Muscle of leg (tissue), 16 donors: ENCODE measurements at places on chromosomes 1 and 21.
A peak's percentile ranks its signal among the peaks of the same experiment; 100 is the strongest.

DNA sequence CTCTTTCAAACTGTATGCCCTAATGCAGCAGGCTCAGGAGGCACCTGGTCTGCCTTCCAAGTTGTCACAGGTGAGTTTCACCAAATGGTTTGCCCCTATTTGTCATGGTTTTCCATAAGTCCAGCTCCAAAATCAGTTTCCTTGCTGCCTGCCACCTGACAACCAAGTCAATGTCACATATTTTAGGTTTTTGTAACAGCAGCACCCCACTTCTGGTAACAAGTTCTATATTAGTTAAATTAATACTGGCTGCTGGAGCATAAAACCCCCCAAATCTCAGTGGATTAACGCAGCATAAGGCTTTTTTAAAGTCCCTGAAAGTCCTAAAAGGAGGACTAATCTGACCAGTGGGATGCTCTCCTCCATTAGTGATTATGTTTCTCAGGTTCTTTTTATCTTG, 200.7 kb downstream of the RRAGC start:
- no peak for DNase-seq

DNA sequence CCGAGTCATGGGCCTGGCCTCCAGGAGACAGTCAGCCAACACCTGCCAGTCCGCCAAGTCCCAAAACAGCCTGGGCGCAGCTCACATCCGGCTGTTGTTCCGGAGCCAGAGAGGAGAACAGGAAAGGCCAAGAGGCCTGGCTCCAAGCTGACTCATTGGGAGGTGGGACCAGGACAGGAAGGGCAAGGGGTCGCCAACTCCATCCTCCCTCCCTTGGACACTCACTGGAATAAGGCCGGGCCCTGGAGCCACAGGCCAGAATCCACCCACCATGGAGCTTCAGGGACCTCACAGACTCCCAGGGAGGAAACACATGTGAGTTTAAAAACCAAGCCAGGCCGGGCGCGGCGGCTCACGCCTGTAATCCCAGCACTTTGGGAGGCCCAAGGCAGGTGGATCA, 25.1 kb upstream of the CLIC4 start:
- peak; percentile 91 for DNase-seq

- DNase-seq: peak; percentile 24
Measured at GRCh38 chr21:31282095-31282709, 61.9 kb downstream of the TIAM1 start.

DNA sequence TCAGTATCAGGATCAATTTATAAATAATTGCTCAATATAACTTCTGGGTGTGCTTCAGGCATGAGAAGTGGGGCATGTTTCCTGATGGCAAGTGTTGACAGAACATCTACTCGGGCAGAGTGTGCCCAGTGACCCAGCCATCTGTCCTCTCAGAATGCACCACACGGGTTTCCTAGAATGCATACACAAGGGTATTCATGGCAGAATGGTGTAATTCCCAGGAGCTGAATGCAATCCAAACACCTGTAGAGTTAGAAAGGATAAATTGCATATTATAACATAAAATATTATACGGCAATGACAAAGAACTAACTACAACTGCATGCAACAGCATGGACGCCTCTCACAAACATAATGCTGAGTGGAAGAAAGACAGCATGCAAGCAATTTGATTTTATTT, 391.9 kb downstream of the SIPA1L2 start:
- no peak for DNase-seq

DNA sequence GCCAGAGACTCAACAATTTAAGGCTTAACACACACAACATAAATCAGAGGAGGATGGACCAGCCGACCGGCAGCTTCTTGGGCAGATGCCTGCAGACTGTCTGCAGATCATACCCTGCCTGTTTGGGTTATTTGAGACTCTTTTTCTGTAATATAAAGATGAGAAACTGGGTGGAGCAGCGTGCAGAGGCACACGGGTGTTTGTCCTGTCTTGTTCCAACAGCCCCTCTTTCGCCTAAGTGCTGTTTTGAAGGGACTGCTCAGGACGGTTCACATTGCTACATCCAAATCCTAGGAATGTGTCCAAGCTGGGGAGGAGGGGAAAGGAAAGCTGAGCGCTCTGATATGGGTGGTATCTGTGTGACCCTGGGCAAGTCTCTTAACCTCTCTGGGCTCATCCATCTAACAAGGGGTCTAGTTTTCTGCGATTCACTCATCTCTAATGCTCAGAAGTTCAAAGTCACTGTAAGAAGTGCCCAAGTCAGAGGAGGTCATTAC, 149.9 kb downstream of the CLIC6 start:
- DNase-seq: no peak

- DNase-seq: no peak
Measured at GRCh38 chr1:230992100-230992774, 13.3 kb downstream of the ARV1 start.

DNA sequence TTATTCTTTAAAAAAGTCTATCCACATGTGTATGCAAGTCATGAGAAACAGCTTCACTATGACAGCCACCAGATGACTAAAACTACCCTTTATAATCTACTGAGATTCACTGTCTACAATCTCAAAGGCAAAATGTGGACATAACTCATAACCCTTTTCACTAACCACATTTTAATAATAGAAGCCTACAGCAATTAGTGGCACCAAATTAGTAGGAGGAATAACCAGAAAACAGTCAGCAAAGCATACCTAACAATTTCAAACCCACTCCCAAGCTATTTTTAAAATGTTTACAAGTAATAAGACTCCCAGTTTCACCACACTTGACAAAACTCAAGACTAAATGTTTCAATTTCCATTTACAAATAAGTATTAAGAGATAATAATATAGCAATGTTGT, 442.9 kb downstream of the PTPRC start:
- no peak for DNase-seq

DNA sequence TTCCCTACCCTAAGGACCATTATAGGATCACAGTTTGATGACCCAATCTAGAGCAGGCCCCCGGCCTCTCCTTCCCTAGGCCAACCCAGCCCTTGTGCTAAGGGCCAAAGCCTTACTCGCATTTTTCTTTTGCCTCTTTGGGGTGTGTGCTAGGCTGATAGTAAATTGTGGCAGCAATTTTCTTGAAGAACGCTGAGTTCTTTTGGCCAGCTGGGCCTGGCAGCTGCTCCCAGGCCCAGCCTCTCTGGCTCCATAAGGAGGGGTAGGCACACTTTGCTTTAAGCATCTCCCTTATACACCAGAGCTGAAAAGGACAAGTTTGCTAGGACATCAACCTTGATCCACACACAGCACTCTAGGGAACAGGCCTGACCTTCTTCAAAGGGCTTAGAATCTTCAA, 4.2 kb downstream of the OLFML2B start:
- peak; percentile 43 for DNase-seq

- no peak for DNase-seq
Measured at GRCh38 chr21:33339135-33339534, 14.4 kb downstream of the IFNAR1 start.

- DNase-seq: no peak
Measured at GRCh38 chr1:43366179-43366578, 1.6 kb downstream of the ELOVL1 start.

- no peak for DNase-seq
Measured at GRCh38 chr21:22115746-22116145, 1117.5 kb downstream of the NCAM2 start.

DNA sequence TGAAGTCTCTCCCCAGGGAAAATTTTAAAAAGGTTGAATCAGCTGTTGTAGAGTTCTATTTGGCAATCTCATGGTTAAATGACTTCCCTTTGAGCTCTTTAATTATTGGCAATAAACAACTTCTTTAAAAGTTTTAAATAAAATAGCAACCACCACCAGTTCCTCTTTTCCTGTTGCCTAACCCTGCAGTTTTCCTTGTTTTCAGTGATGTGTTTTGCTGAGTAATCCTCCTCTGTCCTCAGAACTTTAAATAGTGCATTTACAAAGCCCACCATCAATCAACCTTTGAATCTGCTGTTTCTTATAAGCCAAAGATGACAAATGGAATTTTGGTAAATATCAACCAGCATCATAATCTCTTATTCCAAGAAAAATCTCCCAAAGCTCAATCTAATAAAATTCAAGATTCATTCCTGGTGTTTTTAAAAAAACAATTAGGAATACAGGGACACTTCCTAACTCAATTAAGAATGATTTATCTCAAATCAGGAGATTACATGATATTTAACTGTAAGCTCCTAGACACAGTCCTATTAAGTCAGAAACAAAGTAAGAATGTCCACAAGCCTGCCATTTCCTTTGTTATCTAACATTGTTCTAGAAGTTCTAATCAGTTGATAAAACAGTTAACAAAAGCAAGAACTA, 14.8 kb downstream of the AVPR1B start:
- DNase-seq: peak; percentile 57

DNA sequence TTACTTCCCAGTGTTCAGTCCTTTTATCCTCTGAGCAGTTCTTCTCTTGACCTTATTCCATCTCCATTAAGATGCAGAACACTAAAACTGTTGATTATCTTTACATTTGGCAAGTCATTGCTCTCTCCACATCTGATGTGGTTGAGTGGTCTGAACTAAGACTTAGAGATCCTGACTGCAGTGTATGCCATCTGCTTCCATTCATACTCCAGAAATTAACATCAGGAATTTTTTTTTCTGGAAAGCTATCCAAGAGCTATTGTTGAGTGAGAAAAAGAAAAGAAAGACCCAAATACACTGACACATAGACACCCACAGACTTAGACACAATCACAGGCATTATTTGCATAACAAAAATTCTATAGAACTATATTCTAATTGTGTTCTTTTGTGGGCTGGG, 3.7 kb upstream of the TRIM62 start:
- DNase-seq: no peak

- DNase-seq: no peak
Measured at GRCh38 chr1:107934578-107934977, 30.4 kb downstream of the VAV3 start.

DNA sequence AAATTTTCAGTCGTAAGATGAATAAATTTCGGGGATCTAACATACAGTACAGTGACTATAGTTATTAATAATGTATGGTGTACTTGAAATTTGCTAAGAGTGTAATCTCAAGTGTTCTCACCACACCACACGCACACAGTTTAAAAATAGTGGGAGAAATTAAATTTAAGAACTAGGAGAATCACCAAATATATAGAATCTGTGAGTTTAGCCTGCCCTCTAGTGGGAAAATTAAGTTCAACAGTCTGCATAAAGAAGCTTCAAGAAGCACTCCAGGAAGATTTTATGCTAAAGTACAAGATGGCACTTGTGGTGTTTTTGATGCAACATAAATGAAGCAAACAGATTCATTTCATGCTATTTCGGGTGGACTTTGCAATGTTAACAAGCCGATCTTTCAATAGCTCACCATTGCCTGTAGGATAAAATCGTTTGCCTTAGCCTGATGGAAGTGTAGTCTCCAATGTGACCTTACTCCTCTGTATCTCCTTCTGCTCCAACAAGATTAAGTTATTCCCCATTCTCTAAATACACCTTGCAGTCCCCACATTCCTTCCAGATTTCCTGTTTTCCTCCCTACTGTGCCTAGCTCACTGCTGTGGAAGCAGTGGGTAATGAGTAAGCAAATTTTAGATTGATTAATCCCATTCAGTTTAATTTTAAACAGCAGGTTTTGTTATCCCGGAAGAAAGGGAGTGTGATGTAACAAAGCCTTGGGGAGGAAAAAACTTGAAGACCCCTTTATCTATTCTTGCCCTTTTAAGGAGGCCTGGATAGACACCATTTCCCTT, 8.7 kb upstream of the PIK3C2B start:
- DNase-seq: peak; percentile 89

- DNase-seq: no peak
Measured at GRCh38 chr1:10490286-10490970, 15.7 kb downstream of the PEX14 start.

GRCh38 chr21:15414057-15414456, 315.7 kb upstream of the USP25 start:
- DNase-seq: peak; percentile 20

- no peak for DNase-seq
Measured at GRCh38 chr1:35171579-35171978, 21.4 kb downstream of the SFPQ start.

GRCh38 chr1:163410073-163410999, 88.6 kb downstream of the NUF2 start:
- DNase-seq: peak; percentile 52

DNA sequence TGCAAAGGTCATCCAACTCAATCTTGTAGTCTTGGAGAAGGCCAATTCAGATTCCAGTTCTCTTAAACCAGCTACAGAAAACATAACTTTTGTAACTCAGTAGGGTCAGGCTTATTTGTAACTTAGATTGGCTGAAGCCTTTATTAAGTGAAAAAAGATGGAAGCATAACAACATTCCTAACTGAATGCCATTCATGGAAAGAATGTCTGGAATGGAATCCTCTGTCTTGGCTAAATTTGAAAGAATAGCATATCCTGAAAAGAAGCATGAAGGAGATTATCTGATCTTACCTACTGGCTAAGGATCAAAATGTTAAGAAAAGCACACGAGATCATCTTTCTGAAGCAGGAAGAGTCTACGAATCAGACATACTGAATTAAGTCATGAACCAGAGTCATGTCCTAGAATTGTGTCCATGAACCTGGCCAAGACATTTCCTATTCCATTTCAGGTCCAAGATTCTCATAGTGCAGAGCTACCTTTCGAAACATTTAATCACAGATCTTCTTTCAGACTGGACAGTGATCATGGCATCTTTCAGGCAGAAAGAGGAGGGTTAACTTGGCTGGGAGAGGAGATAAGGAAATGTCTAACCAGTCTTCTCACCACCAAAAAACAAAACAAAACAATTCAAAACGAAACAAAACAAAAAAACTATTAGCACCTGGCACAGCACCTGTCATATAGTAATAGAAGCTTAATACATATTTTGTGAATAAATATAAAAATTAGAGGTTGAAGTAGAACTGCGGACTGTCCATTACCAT, 75.6 kb downstream of the XCL2 start:
- DNase-seq: peak; percentile 25

GRCh38 chr1:228512781-228513198, 25.6 kb downstream of the RNF187 start:
- DNase-seq: no peak

DNA sequence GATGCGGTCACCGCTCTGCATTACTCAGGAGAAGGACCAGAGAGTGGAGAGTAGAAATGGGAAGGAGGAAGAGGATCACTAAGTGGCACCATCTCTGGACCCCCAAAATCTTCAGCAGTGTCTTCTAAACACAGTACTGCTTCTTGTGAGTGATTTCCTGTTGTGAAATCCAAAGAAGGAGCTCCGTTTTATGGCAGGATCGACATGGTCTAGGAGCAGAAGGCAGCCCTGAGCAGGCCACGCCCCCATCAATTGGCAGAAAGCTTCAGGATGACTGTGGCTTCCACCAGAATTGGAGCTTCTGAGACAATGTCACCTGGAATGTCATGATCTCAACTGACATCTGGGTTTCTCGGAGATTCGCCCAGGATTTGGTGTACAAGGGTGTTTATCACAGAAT, 171.5 kb downstream of the ADSS2 start:
- no peak for DNase-seq

GRCh38 chr1:6424619-6425593, at the start of gene ESPN:
Gene ESPN (plus strand): TSS chr1:6424776. CDS start chr1:6424956, 180 bp downstream.
- DNase-seq: no peak

- peak; percentile 72 for DNase-seq
Measured at GRCh38 chr1:26363549-26364448, 8.8 kb downstream of the ZNF683 start.

DNA sequence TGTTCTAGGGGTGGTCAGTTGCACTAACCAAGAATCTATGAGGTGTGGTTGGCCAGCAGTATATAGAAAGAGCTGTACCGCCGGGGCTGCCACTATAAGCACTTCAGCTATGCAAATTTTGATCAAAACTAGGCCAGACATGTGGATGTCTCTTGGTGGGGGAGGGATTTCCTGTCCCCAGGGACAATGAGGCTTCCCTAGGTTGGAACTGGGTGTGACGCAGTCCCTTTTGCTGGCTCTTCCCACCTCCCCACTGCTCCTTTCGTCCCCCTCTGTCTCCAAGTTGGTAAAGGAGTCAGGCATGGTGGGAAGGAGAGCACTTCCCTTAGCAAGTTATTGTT, 13.6 kb downstream of the SDCCAG8 start:
- no peak for DNase-seq

- DNase-seq: no peak
Measured at GRCh38 chr1:10642403-10643080, 153.9 kb downstream of the CASZ1 start.
